ENCODE measurements at places on chromosomes 12 and 14.

DNA sequence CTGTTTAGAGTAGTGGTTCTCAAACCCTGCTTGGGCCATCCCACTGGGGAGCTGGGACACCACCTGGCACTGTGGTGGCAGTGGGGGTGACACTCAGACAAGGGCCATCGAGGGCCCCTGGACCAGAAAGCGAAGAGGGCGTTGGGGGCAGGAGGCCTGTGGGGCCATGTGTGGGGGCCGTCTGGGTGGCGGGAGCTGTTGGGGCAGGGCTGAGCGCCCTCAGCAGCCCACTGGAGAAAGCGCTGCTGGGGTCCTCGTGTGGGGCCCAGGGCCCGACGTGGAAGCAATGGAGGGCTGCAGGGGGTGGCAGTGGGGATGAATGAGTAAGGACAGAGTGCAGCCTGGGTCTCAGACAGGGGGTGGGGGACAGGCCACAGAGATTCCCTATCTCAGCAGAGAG is 5.9 kb upstream of the ADSS1 start:
- DNase-seq = no peak

GRCh38 chr12:88944397-88944796 is 364.1 kb upstream of the KITLG start:
- DNase-seq = no peak

DNA sequence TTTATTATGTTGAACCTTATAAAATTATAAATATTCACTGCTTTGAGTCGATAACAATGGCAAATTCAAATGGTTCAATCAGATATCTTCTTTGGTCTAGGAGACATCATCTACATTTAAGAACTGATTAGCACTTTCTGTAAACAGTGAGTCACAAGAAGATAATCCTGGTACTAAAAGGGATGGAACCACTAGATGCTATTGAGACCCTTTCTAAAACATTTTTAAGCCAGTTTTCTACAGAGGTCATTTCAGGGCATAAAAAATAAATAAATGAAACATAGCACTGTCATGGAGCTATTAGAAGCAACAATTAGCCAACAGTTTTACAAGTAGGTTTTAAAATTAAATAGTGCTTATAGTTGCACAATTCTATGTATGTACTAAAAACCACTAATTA is 212.2 kb downstream of the DUSP6 start:
- DNase-seq = no peak

DNA sequence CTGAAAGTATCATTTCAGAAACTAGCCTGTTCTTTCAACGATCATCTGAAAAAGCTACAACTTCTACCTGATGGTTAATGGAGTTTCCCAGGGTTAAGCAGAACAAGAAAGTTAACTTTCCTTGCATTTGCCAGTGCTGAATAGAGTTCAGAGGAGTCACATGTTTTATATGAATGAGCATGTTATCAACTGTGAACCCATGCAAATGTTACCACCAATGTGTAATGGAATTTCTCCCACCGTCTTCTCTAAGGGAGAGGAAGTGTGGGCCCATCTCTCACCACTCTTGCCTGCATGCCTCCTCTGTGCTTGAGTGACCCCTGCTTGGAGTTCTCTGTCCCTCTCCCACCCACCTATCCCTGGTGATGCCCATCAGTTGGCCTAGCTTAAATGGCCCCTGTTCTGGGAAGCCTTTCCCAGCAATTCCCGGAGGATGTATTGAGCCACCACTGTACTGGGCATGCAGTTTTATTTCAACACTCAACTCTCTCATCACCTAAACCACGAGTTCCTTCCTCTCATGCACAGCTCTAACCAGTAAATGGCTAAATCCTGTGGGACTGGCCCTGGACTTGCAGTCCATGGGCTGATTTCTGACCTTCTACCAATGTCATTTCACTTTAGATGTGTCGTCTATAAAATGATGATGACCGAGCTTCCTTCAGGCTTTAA is 159.8 kb downstream of the RPAP3 start:
- no peak for DNase-seq

- DNase-seq = no peak
These were observed 34.8 kb downstream of the TMCC3 start for GRCh38 chr12:94615260-94616181.

DNA sequence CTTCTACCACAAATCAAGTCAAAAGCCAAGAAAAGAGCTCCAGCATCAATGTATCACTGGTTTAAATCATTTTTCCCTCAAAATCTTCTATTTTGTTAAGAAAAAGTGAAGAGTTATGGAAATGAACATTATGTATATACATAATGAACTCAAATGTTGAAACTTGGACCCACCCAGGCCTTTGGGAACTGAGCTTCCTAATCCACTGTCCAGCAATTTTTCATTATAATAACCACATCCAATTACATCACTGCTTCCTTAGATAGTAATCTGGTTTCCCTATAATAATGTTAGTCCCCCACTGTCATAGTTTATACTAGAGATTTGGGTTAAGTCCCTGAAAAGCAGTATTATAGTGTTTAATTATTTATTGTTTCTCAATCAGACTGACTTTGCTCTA is 170.9 kb downstream of the PIK3C2G start:
- no peak for DNase-seq

GRCh38 chr14:103427485-103428443 is 42.5 kb downstream of the MARK3 start:
- DNase-seq = peak; percentile 16

DNA sequence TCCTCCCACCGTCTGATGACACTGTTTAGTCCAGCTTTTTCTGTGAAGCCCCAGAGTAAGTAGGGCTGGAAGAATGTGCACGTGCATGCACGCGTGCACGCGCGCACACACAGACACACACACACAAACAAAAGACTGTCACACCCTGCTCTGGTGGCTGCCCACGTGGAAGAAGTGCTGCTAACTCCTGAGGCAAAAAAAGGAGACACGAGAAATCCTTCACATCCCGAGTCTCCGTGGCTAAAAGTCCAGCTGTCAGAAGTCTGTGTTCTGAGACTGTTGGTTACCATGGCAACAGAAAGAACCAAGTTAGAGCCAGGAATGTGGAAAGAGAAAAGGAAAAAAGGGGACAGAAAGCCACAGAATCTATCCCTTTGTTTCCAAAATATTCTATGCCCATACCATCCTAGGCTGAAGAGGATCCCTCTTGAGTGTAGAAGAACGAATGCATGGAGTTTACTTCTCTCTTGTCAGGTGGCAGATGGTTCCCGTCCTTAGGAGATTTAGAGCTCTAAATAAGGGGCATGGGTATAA is 1.6 kb upstream of the C12orf71 start:
- DNase-seq = no peak

DNA sequence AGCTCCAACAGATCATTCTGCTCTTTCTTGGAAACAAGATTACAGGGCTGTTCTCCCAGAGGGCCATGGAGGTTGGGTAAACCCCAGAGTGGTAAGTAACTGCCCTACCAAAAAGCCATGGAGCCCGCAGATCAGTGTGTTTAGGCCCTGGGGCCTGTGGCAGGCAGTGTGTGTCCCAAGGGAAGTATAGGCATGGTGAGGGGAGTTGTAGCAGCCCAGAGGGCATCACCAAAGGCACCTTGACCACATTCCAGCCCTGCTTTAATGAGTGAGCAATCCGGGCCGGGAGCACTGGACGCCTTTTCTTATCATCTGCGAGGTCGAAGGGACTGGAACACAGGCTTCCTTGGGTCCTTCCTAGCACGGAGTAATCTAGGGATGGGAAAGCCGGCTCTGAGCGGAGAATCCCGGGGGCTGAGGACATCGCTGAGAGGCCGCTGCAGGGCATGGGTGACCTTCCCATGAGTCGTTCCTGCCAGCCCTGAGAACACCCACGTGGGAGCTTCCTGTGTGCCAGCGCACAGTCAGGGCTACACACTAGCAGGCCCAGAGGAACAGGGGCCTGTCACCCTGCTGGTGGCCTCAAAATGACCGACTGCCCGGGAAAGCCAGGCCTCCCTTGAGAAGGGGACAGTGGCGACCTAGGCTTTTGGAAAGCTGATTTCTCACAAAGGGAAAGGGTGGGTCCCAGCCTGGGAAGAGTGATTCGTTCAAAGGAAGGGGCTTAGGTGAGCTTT is 91.3 kb downstream of the NINJ2 start:
- no peak for DNase-seq

DNA sequence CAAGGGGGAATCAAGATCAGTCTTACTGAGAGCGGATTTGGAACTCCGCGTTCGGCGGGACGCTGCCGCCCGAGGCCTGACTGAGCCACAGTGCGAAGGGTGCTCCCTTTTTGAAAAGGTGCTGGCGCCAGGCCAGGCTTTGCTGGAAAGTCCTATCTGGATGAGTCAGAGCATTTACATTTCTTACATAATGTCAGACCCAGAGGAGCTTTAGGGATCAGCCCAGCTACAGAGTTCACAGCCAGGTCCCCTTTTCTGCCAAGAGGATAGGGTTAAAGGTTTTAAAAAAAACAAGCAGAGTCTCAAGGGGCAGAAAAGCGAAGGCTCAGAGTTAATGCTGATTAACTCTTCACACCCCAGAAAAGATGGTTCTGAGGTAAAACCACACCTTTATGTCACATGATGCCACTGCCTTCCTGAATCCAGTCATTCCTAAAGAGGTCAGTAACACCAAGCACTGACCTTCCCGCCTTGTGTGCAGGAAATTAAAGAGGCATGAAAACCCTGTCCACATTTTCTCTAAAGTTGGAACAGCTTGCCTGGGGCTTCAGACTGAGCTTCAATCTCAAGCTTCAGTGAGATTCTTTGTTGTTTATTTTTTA is 11.7 kb upstream of the FBXL14 start:
- DNase-seq = peak; percentile 51

GRCh38 chr14:99699085-99699760 is 15.1 kb downstream of the CYP46A1 start:
- no peak for DNase-seq

Measured in CD4-positive, alpha-beta T cell treated with Interleukin-6 at 100 ng/mL for 8 hours (primary cell).